H9 (cell line): ENCODE measurements at places on chromosomes 6 and 20.

GRCh38 chr6:123352279-123352678 is 284.5 kb downstream of the TRDN start:
- DNase-seq: no peak

DNA sequence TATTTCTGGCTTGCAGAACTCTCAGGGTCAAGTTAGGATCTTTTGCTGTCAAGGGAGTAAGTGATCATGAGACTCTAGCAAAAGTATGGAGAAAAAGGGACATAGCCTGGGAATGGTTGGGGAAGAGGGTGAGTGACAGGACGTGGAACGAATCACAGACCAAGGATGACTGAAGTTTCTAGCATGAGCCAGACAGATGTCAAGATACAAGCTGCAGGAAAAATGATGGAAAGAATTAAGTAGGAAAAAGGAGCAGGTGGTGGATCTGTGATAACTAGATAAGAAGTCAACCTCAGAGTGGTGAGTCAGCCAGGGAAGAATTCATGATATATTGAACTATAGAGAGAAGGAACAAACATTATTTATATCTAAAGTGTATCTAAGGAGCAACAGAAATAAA is 159.8 kb upstream of the SYNDIG1 start:
- DNase-seq: no peak

DNA sequence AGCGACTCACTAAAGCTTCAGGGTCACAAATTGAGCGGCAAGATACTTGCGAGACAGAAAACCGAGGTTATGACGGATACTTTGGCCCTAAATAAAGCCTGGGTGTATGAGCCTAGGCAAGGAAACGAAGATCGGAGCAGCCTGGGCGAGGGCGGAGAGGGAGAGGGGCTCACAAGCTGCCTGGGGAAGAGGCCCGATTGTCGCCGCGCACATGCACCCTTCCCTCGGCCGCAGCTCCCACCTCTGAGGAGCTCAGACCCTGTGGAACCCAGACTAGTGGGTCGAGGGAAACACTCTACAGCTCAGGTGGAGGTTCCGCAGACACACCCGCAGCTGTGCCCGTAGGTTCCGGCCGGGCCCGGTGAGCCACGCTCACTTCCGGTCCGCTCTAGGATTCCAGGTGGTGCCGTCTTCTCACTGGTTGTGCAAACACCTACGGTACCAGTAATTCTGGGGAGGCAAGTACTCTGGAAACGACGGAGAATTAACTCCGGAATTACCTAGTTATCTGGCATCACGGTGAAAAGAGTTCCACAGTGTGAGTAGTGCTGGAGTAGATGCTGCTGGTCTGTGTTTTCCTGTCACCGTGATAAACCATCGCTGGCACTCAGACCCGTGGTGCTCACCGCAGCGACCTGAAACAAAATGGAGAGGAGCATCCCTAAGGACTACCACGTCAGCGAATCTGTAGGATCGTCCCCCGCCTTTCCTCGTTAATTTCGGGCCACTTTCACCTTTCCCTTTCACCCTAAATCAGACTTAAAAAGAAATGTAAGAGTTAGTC is 61.5 kb downstream of the GPX5 start:
- peak; percentile 90 for DNase-seq

GRCh38 chr6:1182722-1183521 is 129.0 kb upstream of the FOXQ1 start:
- no peak for DNase-seq

DNA sequence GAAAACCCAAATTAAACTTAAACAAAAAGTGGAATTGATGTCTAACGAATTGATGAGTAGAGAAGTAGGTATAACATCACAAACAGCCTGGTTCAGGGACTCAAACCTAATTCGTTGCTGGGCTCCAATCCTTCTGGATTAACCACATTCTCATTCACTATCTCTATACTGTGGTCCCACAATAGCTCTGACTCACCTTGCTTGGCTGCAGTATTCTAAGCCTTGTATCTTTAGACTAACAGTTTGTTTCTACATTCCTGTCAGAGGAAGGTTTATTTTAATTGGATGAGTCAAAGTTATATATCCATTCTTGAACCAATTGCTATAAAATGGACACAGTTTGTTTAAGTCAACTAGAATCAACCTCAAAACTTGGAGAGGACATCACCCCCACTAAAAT is 530.5 kb upstream of the PTCHD4 start:
- DNase-seq: no peak

- no peak for DNase-seq
These were observed 47.9 kb downstream of the STK35 start for GRCh38 chr20:2149507-2149906.

GRCh38 chr6:137731960-137732616 is 135.0 kb upstream of the TNFAIP3 start:
- no peak for DNase-seq

- no peak for DNase-seq
These were observed 36.6 kb upstream of the SLC22A16 start for GRCh38 chr6:110512991-110513390.

DNA sequence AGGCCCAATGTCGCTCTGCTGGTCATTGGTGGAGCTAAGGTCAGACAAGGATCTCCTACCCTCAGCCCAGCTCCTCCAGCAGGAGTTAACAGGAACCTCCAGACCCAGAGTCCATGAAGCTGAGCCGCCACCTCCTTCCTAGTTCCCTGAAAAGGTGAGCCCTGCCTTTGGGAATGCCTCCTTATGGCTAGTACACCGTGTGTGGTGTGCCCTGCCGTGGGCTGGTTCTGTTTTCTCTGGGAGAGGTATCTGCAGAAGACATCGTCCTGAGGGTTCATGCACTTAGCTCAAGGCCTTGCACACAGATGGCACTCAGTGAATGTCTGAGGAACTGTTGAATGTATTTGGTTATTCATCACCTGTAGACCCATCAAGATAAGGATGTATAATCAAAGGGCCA is 15.3 kb downstream of the BANF2 start:
- DNase-seq: no peak

GRCh38 chr6:164216839-164217238 is 802.3 kb downstream of the QKI start:
- DNase-seq: no peak

DNA sequence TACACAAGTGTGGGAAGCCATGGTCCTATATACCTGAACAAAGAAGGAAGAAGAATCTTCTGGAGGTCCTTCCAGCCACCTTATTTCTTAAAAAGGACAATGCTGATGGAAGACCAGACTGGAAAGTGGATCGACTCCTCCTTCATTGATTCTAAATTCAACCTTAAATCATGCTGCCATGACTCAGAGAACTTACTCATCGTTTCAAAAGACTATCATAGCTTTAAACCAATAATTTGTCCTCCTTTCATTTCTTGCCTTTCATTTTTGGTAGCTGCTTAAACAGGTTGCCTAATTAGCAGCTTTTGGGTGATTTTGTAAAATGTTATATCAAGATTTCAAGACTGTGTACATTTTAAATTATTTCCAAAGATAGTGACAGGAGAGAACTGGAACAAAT is 60.8 kb downstream of the RTN4IP1 start:
- DNase-seq: no peak

GRCh38 chr6:139965393-139965792 is 590.9 kb upstream of the CITED2 start:
- no peak for DNase-seq

DNA sequence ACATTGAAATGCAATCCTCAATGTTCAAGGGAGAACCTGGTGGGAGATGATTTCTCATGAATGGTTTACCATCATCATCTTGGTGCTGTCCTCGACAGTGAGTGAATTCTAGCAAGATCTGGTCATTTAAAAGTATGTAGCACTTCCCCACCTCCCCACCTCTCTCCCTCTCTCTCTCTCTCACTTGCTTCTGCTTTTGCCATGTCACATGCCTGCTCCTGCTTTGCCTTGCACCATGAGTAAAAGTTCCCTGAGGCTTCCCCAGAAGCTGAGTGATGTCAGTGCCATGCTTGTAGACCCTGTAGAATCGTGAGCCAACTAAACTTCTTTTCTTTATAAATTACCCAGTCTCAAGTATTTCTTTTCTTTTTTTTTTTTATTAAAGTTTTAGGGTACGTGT is 60.5 kb downstream of the DST start:
- no peak for DNase-seq

GRCh38 chr20:49768204-49769047 is 44.2 kb upstream of the SLC9A8 start:
- DNase-seq: peak; percentile 81

- DNase-seq: no peak
These were observed 70.1 kb downstream of the SLX4IP start for GRCh38 chr20:10504994-10505730.

DNA sequence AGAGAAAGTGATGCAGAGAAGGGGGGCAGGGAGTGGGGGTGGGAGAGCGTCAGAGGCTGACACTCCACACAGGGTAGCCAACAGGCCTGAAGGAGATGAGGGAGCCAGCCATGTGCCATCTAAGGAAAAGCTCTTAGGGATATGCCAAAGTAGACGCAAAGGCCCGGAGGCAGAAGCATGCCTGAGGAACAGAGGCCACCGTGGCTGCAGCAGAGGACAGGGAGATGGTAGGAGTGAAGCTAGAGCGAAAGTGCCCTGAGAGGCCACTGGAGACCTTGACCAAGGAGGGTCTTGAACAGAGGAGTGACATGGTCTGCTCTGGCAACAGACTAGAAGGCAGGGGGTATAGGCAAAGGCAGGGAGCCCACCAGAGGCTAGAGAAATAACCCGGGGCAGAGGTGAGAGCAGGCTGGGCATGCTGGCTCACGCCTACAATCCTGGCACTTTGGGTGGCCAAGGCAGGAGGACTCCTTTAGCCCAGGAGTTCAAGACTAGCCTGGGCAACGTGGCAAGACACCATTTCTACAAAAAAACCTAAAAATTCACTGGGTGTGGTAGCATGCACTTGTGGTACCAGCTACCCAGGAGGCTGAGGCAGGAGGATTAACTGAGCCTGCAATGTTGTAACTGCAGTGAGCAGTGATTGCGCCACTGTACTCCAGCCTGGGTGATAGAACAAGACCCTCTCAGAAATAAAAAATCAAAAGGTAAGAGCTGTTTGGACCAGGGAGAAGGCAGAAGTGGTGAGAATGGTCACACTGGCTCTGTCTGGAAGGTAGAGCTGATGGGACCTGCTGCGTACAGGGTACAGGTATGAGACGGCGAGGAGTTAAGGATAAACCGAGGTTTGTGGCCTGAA is 6.3 kb downstream of the RRBP1 start:
- DNase-seq: no peak

DNA sequence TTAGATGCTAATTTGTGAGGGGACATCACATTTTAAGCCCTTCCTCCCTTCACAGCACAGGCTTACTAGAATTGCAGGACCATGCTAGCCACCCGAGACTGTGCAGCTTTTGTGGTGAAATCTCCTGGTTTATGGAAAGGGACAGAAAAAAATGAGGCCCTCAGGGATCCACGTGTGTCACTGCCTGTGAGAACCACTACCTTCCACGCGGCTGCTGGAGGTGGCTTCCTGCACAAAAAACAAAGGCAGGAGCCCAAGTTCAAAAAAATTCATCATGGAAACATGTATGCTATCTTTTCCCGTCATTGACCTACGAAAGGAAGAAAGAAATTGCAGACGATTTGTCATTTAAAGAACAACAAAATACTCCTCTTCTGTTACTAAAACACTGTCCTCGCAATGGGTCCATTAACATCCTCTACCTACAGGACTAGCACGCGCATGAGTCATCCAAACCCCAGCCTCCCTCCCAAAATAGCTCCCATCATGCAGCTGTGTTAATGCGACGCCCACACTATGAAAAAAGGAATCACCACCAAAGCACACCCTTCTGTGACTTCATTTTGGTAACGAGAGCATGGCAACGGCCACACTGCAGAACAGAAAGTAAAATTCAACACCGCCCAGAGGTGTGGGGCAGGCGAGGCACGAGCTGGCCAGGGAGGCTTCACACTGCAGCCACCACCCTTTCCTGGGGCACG is 45.7 kb downstream of the RAMACL start:
- DNase-seq: no peak

GRCh38 chr6:35076997-35077712 is 64.0 kb downstream of the TCP11 start:
- no peak for DNase-seq

DNA sequence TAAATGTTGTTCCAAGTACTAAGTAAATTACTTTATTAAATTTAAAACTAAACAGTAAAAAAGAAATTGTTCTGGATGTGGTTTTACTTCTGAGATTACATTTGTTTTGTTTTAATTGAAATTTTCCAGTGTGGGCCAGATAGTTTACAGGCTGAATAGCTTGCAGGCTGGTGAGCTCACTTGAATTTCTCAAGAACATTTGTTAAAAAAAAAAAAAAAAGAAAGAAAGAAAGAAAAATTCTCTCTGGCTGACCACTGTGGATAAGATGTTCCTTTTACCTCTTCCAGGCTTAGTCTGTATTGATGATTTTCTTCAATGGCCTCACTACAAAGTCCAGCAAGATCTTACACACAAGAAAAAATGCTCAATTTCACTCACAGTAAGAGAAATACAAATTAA is 85.4 kb downstream of the PLCG1 start:
- no peak for DNase-seq

GRCh38 chr6:170597278-170597677 is 12.8 kb upstream of the PDCD2 start:
- no peak for DNase-seq

DNA sequence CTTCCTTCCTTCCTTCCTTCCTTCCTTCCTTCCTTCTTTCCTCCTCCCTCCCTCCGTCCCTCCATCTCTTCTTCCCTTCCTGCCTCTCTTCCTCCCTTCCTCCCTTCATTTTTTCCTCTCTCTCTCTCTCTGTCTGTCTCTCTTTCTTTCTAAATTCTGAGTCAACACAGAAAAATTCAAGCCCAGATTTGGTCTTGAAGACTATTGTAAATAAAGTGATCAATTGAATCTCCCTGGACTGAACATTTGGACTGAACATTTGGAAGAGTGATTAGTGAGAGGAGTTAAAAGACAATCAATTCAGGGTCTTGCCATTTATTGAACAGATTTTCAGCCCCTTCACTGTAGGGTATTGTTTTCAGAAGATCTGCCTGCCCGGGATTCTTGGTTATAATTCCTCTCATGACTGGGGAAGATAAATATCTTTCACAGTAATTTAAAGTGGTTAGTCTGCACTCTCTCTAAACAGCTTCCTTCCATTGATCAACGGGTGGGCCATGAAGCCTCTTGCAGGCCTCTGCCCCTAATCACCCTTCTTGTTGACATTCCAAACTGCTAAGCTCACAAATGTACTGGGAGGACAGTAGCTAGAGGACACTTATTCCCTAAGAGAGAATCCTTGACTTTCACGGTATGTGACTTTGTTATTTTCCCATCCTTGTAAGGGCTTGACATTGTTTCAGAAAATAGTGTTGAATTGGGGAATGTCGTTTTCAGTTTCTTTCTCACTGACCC is 101.7 kb upstream of the BMP2 start:
- DNase-seq: no peak

GRCh38 chr20:33731693-33732165 is at the start of gene ZNF341:
Gene ZNF341, plus strand, starts transcription at chr20:33731996. Its CDS starts 26 bp downstream, at chr20:33732022.
- DNase-seq: peak; percentile 90

- no peak for DNase-seq
These were observed 67.5 kb upstream of the AFDN start for GRCh38 chr6:167759206-167759605.

- DNase-seq: no peak
These were observed 110.5 kb downstream of the B3GAT2 start for GRCh38 chr6:70846207-70846835.

DNA sequence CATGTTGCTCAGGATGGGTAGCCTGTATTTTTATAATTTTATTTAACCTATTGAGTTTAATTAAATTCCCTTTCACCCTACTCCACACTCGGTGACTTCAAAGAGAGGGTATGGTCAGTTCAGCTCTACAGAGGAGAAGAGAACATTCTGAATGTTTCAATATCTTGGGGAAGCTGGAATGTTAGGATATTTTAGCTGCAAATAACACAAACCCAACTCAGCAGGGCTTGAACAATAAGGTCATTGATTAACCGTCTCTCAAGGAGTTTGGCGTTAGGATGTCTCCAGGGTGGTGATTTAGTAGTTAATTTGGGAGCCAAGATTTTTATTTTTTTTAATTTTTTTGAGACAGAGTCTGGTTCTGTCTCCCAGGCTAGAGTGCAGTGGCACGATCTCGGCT is 143.6 kb upstream of the SALL4 start:
- no peak for DNase-seq
